NCI-H2029 (cell line): ENCODE measurements at places on chromosomes 11 and 22.
A peak's percentile ranks its signal among the peaks of the same experiment; 100 is the strongest.

DNA sequence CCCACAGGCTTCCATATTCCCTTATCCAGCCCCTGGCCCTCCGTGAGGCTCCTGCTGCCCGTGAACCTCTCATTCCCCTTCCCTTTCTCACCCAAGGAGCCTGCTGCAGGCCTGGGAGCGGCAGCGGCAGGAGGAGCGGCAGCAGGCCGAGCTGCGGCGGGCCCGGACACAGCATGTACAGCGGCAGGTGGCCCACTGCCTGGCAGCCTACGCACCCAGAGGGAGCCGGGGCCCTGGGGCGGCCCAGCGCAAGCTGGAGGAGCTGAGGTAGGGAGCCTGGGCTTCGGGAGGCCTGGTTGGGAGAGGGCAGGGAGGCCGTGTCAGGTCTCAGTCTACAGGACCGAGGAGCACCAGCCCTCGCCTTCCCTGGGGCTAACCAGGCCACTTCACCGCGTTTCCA lies 8.1 kb upstream of the SART1 start:
- DNase-seq = no peak

DNA sequence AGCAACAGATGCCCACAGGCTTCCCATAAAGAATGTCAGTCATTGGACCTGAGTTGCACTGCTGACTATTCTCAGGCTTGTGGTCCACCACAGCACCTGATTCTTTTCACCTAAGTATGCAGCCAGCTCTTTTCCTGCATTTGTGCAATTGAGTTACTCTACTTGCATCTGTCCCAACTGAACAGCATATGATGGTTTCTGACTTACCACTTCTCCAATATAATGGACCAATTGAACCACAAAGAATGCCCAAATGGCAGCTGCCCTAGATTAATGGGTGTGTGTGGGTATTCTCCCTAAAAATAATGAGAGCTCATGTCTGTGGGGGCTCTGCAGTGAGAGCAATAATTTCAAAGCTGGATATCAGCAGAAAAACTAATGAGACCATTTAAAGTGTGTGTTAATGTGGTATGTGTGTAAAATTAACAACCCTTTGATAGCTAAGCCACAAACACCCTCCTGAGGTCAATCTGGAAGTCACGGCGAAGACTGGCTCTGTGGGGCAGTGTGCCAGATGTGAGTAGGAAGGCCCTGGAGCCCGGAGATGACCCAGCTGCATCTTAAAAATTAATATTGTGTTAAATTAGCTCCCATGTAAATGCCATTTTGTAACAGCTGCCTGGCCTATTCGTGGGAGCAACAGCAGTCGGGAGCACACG lies 43.8 kb downstream of the SC5D start:
- no peak for DNase-seq

DNA sequence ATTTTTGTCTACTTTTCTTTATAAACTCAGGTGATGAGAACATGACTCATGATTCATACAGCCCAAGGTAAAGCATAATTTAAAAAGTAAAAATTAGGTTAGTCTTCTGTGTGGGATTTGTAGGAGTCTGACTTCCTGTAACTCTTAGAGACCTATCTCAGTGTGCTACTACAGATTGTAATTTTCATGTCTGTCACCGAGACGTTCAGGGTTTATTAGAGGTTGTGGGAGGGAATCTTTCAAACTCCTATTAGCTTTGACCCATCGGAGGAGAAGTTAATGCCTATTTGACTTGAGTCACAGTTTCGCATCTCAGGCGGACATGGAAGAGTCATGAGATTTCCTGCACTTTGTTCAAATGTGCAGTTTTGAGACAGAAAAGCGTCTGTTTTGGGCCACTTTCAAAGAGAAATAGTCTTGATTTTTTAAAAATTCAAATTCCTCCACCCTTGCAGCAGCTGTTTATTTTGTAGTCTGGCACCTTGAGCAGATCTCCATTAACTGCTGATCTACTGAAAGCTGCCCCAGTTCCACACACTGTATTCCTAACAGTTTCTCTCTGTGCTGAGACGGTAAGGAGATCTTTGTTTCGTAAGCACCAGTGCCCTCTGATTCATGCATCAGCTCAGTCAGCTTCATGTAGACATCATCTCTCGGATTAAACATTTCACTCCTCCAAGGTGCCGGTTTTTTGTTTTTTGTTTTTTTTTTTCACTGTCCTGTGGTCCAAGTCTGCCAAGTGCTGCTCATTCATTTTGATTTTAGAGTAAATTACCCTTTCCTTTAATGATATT lies 24.3 kb downstream of the ALKBH3 start:
- DNase-seq = no peak

GRCh38 chr11:8822469-8822868 lies 88.5 kb upstream of the AKIP1 start:
- DNase-seq = no peak

DNA sequence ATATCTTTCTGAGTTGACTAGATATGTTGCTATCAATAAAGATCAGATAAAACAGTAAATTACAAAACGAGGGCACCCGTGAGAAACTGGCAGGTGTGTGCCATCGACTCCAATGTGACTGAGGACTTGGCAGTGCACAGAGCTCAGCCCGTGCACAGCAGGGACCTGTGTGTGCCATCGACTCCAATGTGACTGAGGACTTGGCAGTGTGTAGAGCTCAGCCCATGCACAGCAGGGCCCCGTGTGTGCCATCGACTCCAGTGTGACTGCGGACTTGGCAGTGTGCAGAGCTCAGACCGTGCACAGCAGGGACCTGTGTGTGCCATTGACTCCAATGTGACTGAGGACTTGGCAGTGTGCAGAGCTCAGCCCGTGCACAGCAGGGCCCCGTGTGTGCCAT lies 347.2 kb upstream of the B3GAT1 start:
- no peak for DNase-seq

DNA sequence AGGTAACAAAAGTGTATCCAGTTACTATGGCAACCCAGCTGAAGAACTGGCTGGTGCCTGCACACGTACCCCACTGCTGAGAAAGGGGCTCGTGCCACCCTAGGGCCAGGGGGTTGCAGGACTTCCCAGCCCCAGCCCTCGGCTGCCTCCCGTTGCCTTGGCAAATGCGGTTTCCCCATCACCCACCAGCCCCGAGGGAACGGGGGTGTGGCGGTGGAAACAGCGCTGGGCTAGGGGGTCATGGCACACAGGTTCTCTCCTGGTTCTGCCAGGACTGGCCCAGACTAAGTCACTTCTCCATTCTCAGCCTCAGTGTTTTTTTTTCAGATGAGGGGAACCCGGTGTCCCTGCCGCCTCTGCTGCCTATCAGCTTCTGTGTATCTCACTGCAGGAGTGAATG lies 27.9 kb downstream of the PHF21B start:
- DNase-seq = no peak

DNA sequence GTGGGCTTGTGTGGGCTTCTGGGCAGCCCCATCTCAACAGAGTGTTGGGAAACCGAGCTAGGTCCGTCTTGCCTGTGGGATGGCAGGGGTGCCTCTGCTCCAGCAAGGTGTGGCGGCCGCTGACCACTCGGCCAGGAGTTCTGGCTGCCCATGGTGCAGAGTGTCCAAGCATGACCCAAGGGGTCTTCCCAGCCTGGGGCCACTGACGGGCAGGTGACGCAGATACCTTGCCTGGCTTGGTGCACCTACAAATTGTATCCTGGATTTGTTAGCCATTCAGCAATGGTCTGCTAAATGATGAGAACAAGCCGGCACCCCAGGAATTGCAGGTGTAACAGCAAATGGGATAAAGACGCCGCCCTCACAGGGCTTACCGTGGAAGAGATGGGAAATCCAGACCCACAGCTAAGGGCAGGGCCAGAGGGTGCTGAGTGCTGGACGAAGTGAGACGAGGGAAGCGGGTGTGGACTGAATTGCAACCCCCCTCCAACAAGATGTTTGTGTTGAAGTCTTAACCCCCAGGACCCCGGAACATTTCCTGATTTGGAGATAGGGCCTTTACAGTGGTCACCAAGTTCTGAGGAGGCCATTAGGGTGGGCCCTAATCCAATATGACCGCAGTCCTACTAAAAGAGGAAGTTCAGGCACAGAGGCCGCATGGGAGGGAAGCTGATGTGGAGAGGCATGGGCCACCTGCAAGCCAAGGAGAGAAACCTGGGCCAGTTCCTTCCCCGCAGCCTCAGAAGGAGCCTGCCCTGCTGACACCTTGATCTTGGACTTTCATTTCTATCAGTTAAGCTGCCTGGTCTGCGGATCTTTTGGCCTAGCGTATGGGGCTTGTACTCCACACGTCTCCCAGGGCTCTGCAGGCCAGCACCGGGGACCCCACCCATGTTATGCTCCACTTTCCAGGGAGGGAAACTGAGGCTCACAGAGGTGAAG lies 45.2 kb upstream of the LINC01488 start:
- DNase-seq = no peak

DNA sequence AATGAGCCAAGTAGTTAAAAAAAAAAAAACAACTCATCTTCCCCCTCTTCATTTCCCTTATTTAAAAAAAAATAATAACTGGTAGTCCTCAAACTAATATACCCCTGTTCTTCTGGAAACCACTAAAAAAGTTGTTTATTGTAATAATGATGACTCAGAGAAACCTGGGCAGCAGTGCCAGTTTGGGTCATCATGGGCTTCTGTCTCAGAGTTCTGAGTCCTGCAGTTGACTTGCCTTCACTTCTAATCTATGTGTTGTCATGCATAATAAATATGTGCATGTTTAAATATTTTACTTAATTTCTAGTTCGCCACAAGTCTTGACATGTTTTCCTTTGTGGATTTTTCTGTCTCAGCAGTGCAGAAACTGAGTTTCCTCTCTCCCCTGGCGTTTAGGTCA lies 46.8 kb downstream of the PPP2R1B start:
- DNase-seq = no peak

DNA sequence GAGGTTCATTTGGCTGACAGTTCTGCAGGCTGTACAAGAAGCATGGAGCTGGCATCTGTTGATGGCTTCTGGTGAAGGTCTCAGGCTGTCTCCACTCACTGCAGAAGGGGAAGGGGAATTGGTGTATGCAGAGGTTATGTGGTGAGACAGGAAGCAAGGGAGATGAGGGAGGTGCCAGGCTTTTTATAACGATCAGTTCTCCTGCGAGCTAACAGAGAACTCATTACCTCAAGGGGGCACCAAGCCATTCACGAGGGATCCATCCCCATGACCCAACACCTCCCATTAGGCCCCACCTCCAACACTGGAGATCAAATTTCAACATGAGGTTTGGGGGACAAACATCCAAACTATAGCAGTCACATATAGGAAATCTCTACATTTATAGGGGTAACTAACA lies 38.7 kb upstream of the E2F8 start:
- DNase-seq = no peak

DNA sequence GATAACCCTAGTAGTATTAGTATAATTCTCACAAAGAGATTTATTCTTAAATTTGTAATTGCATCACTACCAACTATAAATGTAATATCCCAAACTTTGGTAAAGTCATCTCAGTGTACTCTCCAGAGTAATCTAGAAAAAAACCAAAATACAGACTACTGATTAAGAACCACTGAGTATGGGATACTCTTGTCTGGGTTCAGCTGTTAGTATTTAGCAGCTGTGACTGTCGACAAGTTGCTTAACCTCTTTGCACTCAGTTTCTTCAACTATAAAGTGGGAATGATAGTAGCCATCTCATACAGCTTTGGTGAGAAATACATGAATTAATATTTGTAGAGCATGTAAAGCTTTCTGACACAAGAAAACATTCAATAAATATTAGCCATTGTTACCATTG lies 35.3 kb downstream of the C11orf65 start:
- no peak for DNase-seq

GRCh38 chr11:83035070-83035854 lies 36.4 kb downstream of the RAB30 start:
- no peak for DNase-seq

DNA sequence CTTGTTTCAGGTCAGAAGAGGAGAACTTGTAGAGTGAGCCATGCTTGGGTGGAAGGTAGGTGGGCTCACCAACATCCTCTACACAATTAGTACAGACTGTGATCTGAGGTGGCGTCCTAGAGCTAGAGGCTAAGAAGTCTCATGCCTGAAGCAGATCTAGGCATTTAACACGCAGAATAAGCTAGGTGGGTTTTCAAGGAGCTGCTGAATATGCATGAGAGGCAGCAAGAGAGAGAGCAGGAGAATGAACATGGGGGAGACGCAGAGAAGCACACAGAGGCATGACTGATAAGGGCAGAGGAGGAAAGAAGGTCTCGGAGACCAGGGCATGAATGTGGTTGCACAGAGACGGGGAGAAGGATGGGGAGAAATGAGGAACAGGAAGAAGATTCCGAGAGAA lies 36.8 kb upstream of the JAM3 start:
- DNase-seq = no peak

DNA sequence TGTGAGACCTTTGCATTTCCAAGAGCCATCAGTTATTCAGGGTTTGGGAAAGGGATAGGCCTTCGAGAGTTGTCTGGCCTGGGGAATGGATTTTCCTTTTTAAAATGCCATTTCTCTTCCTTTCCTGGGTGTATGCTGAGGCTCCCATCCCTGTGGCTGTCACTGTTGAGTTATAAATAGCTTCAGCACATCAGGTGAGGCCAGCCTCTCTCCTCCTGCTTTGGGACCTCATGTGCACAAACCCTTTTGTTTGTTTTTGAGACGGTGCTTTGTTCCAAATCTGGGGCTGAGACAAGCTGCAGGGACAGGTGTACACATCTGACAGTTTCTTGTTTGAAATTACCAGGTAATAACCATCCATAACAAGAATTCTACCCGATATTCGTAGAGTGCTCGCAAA lies 1.3 kb downstream of the TEF start:
- DNase-seq = no peak

DNA sequence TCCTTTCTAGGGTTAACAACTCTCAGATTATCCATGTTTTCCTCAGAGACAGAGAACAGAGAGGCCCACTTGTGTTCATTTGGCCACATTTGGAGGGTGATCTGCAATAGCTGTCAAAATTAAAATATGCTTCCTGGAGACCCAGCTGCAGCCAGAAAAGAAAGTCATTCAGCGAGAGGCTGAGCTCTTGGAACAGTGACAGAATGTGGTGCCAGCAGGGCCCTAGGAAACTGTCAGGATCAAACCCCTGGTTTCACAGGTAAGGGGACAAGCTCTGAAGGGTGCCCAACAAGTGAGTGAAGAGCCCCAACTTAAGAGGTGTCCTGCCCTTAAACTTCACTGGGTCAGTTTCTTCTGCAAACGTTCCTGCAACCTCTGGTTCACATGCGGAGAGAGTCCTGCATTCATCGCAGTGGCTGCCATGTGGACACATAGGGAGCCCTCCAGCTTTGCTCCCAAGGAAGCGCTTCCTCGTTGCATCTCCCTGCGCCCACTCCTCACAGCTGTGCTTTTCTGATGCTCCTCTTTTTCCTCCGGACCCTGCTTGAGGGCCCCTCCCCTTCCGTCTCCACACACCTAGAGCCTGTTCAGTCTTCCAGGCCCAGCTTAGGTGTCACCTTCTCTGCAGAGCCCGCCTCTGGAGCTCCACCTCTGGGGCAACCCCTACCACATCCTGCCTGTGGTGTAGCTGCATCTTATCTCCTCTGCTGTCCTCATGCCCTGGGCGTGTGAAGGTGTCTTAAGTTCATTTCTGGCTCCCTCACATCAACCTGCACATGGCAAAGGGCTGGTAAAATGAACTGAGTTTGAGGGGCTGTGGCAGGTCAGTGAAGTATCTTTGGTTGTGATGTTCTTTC lies 3.9 kb downstream of the UCP3 start:
- peak; percentile 34 for DNase-seq

GRCh38 chr11:70532066-70532440 lies 133.7 kb downstream of the CTTN start:
- no peak for DNase-seq
